ENCODE measurements at places on chromosomes 2 and 18. TPM values are rescaled to one million over a fixed set of nuclear protein-coding genes. Genes with fewer than 3 reads are reported as not detected.

GRCh38 chr2:240889601-240890560 lies 6.1 kb downstream of the MAB21L4 start:
- no peak overlapping the region for H3K27ac ChIP-seq
- no peaks in the 10 kb centered on the region for H3K27me3 ChIP-seq
- DNase-seq = no peak
- H3K4me1 ChIP-seq = no peaks in the 10 kb centered on the region
- no peak overlapping the region for H3K4me3 ChIP-seq
- no peaks in the 10 kb centered on the region for H3K36me3 ChIP-seq

- H3K27me3 ChIP-seq = no peaks in the 10 kb centered on the region
- no peak overlapping the region for H3K27ac ChIP-seq
- no peak for DNase-seq
- no peak overlapping the region for H3K4me3 ChIP-seq
- H3K4me1 ChIP-seq = no peaks in the 10 kb centered on the region
Observed at GRCh38 chr2:79604748-79605147, 91.9 kb downstream of the CTNNA2 start.

GRCh38 chr18:44893045-44893706 lies 212.5 kb downstream of the SETBP1 start:
- no peaks in the 10 kb centered on the region for H3K36me3 ChIP-seq
- no peak overlapping the region for H3K4me3 ChIP-seq
- no peak overlapping the region for H3K27ac ChIP-seq
- H3K4me1 ChIP-seq = no peaks in the 10 kb centered on the region
- DNase-seq = no peak
- H3K27me3 ChIP-seq = no peaks in the 10 kb centered on the region

DNA sequence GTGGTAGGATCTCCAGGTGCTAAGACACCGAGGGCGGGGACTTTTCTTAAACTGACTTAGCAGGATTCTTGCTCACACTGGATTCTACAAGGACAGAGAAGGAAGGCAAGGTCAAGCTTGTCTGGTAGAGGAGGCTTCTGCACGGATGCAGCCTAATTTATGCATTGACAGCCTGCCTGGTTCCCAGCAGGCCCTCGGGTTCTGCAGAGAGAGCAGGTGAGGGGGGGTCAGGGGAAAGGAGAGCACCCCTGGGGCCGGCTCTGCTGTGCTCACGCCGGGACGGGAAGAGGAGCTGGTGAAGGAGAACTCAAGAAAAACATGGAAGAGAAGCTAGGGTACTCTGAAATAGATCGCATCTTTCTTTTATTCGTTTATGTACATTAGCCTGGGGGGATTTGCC lies 46.4 kb downstream of the ADI1 start:
- no peaks in the 10 kb centered on the region for H3K4me1 ChIP-seq
- H3K27me3 ChIP-seq = no peaks in the 10 kb centered on the region
- no peak for DNase-seq

DNA sequence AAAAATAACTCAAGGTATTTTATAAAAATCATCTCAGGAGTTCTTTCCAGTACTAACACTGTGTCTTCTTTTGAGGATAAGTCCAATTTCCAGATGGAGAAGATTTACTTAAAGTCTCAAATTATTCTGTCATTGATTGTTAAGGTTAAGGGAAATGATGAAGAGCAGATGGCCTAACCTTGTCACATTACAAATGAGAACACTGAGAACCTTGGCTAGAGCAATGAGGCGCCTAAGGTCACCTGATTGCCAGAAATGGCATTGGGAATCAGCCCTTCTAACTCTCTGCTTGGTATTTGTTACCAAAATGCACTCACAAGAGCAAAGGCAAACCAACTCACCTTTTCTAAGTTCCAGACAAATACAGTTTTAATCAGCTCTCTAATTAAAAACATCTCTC lies 835.1 kb downstream of the RNF144A start:
- no peaks in the 10 kb centered on the region for H3K36me3 ChIP-seq
- no peak overlapping the region for H3K4me3 ChIP-seq
- no peak for DNase-seq
- H3K27ac ChIP-seq = no peak overlapping the region

DNA sequence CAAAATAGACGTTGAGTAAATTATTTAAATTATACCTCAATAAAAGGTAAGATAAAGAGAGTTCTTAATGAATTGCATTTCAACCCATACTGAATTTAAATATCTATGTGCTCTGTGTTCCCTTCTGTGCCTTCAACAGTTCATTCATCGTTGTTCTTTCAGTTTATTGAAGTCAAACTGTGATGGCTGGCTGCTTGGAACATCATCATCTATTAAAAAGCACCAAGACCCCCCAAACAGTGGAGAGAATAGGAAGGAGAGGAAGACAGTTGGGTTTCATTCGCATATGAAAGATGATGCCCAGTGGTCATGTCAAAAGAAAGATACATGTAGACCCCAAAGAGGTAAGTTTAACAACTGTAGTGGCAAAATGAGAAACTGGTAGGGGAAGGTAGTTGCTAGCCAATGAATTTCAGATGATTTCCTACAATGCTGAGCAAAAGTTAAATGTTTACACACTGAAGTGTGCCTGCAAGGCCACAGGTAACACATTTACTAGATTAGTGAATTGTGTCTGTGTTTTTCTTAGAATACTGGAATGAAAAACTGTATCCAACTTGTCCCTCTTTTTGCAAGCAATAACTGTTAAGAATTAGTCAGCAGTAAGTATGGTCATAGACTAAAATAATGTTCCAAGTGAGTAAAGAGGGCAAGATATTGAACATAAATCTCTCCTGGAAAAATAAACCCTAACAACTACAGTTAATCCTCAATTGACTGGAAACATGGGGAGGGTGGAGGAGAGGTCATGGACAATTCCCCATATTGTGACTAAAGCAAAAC lies 331.3 kb downstream of the KIAA1328 start:
- no peak for DNase-seq
- H3K27me3 ChIP-seq = no peaks in the 10 kb centered on the region

- no peak for DNase-seq
- H3K4me1 ChIP-seq = no peaks in the 10 kb centered on the region
- no peaks in the 10 kb centered on the region for H3K27me3 ChIP-seq
- H3K4me3 ChIP-seq = no peak overlapping the region
Observed at GRCh38 chr2:222922019-222922800, 61.4 kb downstream of the ACSL3 start.

- no peak overlapping the region for H3K4me3 ChIP-seq
- no peaks in the 10 kb centered on the region for H3K4me1 ChIP-seq
- H3K36me3 ChIP-seq = no peaks in the 10 kb centered on the region
- no peak overlapping the region for H3K27ac ChIP-seq
- DNase-seq = no peak
Observed at GRCh38 chr2:232190796-232191195, 187.8 kb upstream of the ALPP start.

DNA sequence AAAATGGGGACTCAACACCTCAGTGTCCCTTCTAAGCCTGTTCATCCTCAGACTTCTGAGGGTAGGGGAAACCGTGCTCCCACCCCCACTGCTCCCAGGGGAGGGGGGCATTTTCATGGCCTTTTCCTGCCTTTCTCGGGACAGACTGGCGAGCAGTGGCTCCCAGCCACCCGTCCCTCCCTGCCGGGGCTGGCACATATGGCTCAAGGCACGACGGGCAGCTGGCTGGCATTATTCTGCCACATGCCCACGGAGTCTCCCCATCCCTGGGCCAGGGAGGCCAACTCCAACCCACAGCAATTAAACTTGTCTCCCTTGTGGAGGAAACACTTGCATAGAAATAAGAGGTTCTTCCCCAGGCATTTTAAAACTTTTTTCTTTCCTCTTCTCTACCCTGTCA lies 148.5 kb upstream of the CBLN2 start:
- no peak overlapping the region for H3K4me3 ChIP-seq
- no peaks in the 10 kb centered on the region for H3K36me3 ChIP-seq
- no peaks in the 10 kb centered on the region for H3K4me1 ChIP-seq
- H3K27me3 ChIP-seq = no peaks in the 10 kb centered on the region

The COLEC12 gene
- 0.03 TPM for total RNA-seq

The GTF3C2 gene
- 91.7 TPM for total RNA-seq

The SOCS6 gene
- 6.5 TPM for total RNA-seq

The PHLPP1 gene
- total RNA-seq = 7.0 TPM

The UXS1 gene
- total RNA-seq = 22.9 TPM

The CD8A gene
- total RNA-seq = 0.15 TPM

The CAPN14 gene
- 1.3 TPM for total RNA-seq
